Stimulated activated naive CD8-positive, alpha-beta T cell treated with anti-CD3 and anti-CD28 coated beads, Interleukin-15, amount 100 ng/mL, for 72 hours (primary cell): ENCODE measurements at places on chromosomes 16 and 17.

- no peak for DNase-seq
Measured at GRCh38 chr16:67544844-67545664, 16.4 kb downstream of the RIPOR1 start.

DNA sequence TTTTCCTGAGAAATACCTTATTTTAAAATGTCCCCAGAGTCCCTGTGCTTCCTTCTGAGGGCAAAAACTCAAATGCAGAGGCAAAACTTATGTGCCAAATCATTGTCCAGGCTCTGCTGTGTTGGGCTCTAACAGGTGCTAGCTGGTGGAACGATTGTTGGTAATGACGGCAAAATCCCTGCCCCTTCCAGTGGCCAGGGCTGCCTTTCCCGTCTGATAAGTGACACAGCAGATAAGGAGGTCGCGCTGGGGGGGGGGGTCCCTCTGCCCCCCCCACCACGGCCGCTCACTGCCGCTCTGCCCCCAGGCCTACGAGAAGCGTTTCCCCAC lies 29.1 kb downstream of the SEC14L5 start:
- no peak for DNase-seq

- no peak for DNase-seq
Measured at GRCh38 chr16:50717091-50717490, 23.7 kb downstream of the NOD2 start.

DNA sequence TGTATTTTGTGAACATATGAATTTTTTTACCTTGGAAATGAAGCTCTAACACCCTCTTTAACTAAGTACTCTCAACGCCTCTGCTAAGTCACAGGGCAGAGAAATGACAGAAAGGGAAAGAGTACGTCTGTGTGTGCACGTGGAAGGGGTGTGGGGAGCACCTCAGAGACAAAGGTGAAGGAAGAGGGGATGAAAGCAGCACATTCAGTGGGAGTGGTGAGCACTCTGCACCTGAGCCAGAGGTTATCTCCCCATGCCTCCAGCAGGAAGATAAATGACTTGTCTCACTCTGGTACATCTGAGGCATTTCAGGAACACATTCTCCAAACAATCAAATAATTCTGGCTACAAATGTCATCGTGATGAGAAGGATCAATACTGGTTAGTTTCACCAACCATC lies 15.0 kb downstream of the GNA13 start:
- DNase-seq = no peak

- no peak for DNase-seq
Measured at GRCh38 chr17:32769846-32770245, 107.1 kb downstream of the MYO1D start.

DNA sequence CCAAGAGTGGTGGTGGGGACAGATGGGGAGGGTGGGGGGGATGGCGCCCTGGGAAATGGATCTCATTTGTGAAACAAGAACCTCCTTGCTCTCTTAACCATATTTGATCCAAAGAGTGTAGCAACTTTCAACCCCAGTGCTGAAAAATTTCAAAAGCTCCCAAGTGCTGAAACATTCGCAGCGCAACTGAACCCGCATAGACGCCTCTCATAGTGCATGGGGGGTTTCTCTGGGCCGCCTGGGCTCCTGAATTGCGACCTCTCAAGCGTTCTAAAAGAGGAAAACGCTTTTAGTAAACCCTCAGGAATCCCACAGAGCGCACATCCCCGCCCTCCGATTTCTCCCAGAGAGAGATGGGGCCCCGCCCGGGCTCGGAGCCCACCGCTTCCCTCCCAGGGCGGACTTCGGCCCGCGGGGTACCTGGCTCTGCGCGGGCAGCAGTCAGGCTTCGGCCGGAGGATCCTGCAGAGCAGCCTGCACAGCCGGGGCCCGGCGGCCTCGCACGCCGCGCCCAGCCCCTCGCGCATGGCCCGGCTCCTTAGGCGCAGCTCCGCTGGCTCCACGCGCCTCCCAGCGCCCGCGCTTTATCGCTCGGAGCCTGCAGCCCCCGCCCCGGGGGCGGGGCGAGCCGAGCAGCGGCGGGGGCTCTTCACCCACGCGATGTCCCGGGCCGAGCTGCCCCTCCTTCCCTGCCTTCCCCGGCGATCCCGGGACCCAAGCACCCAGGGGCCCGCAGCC lies 7.0 kb downstream of the NOS2 start:
- no peak for DNase-seq

DNA sequence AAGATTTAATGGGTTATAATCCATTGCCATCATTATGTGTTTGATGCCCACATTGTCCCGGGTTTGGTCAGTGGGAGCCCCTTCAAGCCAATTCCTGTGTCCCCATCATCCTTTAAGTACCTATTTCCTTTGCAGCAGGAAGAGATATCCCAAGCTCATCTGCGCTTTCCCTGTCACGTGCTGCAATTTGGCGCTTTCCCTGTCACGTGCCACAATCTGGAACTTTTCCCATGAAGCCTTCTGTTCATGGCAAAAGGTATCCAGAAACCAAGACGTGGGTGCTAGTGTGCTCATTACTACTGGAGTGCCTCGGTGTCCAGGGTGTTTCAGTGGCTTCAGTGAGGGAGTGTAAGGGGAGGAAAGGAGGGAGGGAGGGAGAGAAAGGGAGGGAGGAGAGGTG lies 168.5 kb downstream of the NPIPB11 start:
- DNase-seq = no peak

DNA sequence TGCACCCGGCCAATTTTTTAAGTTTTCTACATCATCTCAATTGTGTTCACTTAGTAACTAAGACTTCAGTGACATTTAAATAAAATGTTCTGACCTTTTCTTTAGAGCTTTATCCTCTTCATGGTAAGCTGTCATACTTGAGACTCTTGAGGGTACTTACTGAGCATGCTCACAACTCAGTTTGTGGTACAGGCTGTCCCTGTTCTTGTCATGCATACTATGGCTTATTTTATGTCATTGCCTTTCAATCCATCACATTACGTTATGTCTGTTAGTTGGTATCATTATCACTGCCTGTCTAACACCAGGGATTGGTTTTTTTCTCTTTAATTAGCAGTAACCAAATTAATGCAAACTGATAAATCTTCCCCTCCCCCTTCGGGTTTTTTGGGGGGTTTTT lies 41.9 kb upstream of the RHBDL3 start:
- no peak for DNase-seq
